ENCODE measurements at places on chromosomes 3 and 15.

- no peak for DNase-seq
These were observed 167.3 kb upstream of the NDN start for GRCh38 chr15:23854203-23854911.

- no peak for DNase-seq
These were observed 189.4 kb upstream of the CHRM5 start for GRCh38 chr15:33778852-33779251.

DNA sequence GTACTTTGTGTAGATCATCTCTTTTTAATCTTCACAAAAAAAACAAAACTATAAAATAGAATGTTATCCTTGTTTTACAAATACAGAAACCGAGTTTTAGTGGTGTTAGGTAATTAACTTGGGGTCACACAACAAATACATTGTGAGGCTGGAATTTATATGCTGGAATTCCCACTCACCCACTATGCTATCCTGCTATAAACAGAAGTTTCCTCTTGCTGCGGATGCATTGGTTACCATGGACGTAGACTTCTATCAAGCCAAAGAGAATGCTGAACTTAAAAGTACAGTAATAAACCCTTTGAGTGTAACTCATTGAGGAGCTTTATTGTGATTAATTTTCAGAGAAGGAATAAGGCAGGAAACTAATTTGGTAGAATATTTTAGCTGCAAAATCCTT, 9.2 kb downstream of the SNAP23 start:
- no peak for DNase-seq

DNA sequence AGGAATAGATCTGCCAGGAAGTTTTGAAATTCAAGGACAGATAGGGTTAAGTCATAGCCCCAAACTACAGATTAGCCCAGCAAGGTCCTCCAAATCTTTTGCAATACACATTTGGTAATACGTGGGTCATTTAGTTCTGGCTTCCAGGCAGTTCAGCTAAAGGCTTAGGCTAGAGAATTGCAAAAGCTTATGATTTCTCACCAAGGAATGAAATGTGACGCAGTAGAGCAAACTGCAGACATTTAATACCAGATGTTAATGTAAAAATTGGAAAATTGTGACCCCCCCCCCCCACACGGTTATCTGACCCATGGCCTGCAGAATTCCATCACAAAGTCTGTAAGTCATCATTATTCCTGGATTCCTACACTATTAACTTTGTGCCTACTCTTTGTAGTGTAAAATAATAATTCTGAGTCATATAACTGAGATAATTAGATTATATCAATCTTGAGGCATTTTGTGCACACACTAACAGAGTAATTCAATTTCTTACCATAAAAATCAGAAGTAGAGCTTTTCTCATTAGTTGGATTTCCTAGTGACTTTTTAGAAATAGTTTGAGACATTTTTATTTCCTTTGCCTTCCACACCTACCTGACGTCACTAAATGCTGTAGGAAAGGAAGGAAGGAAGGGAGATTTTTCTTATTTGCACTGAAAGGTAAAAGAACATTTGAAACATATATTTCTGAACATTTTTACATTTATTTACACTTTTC, 235.2 kb downstream of the DTWD1 start:
- DNase-seq, result peak; percentile 95

GRCh38 chr15:90210593-90210992, 9.5 kb downstream of the SEMA4B start:
- DNase-seq, result no peak

DNA sequence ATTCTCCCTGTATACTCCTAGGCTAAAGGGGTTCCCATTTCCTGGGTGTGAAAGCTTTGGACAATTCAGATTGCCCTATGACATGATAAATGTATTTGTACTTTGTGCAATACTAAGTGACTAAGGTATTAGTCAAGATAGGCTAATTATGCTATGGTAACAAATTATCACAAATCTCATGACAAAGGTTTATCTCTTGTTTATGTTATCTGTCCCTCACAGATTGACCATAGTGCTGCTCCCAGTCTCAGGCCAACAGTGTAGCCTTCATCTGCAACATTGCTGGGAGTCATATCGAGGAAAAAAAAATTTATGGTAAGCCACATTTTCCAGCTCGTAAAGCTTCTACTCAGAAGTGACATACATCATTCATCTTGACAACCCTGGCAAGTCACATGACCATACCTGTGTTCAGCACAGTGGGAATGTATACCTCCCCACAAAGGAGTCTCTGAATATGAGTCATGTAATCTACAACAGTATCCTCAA, 346.2 kb downstream of the IGSF11 start:
- DNase-seq, result no peak

DNA sequence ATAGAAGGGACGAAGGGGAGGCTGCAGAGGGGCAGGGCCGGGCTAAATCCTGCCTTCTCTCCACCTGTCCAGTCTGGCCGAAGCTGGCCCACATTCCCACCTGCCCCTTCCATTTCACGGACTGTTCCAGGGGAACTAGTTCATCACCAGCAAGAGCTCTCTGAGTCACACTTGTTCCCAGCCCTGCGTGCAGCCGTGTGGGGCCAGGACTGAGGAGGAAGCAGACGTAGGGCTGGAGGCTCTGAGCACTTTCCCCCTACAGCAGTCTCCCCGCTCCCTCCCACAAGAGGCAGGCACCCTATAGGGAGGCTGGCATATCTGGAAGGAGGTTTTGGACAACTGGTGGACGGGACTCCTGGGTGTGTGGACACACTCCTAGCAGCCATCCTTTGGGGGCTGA, 3.0 kb downstream of the ITIH4 start:
- no peak for DNase-seq

DNA sequence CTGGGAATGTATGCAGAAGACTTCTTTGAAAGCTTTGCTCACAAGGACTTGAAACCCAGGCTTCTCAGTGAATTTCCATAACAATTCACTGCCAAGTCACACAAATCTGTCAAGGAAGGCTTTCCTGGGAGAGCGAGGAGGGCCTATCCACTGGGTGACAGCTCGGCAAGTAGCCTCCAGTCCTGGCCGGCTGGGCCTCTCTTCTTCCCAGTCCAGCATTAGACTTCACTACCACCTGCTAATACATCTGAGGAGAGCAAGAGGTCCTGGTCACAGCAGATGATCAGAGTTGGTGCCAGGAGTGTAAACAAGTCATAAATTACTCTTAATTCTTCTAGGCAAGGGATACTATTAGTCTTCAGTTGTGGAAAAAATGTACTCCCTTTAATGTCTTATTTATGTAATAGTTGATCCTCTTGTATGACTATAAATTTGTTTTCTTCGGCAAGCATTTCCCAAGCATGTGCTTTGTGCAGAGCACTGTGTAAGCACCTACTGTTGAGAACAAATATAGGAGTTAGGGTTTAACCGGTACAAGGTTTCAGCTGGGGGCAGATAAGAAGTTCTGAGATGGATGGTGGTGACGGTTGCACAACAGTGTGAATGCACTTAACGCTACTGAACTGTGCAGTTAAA, 162.9 kb downstream of the VGLL4 start:
- no peak for DNase-seq

DNA sequence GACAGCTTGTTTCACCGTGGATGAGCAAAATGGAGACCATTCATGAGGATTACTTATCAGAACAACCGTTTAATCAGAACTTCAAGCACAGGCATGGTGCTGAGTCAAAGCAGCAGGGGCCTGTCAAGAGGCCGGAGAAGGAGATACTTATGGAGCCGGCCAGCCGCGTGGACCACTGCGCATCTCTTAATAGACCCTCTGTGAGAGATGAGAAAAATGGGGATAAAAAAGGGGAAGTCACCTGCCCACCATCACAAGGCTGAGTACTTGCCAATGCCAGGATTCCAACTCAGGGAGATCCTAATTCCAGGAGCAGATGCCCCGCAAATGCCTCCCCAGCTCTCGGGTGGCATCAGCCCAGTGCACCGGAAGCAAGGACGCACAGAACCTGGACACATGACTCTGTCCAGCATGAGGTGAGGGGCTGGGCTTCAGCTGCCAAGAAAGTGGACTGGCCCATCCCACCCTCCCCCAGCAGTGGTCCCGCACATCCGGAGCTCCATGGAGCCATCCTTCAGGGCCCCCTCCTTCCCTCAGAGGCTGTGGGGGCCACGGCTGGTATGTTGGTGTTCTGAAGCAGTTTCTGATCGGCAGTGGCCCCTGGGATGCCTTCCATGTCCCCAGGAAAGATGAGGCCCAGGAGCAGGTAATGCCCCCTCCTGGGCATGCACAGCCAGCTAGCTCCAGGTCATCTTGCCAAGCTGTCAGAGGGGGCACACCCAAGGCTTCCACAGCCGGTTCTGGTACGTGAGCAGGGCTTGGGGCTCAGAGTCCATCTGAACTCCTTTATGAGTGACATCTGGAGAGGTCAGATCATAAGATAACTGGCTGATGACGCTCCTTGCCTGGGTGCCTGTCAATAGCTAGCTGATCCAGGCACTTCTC, 143.8 kb downstream of the ATP10A start:
- DNase-seq, result no peak

DNA sequence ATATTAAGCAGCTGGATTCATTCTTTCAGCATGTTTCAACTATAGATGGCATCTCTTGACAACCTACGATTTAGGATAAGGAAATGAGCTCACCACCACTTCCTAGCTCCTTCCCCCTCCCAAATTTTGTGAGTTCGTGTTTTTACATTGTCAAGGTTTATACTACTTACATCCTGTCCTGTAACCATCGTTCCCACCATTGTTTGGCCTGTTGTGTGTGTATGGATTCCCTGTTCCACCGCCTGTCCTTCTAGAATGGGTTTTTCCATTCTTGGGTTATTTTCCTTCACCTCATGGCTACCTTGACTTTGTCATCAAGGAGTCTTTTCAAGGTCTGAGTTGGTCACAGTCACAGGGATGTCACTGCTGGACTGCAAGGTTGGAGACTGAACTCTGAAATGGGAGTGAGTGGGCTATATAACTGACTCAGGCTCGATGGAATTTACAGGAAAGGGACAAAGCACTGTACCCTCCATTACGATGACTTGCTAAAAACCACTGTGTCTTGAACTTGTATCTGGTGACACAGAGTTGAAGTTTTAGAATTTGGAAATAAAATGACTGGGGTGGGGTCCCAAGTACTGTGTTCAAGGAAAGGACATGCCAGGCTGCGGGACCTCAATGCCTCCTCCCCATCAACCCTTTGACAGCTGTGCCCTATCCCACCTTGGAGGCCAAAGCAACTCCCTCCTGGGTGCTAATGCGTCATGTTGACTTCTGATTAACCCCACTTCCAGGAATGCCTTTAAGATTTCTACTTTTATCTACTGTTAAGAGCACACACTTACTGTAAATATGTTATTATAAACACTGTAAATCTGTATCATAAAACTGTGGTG, 66.8 kb upstream of the BLM start:
- no peak for DNase-seq

DNA sequence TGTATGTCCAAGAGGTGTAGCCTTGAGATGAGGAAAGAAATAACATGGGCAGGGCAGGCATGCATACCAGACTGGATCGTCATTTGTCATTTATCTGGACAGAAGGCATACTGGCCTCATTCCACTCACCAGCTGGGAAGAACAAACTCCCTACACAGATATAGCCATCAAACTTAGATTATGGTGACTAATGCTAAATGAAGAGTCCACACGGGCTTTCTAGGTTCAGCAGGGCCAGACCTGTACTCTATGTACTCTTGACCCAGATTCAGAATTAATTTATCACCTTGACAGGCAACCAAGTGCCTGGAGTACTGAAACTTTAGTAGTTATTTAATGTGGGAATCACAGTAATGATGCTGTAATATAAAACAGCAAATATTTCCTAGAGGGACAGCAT, 164.3 kb upstream of the IL12A start:
- DNase-seq, result peak; percentile 91

DNA sequence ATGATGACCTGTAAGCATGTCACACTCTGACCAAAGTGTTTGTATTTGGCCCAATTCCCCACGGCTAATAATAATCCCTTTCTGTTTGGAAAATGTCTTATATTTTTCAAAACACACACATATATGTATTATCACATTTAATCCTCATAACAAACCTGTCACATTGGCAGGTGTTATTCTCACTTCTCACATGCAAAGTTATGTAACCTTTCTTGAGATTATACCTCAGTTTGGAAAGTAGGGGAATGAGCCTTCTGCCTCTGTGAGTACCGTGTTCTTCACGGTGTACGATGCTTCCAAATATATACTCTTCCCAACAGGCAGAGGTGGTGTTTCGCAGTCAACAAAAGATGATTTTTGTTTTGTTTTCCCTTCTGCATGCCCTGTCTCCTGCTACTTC, 205.6 kb downstream of the TP63 start:
- DNase-seq, result no peak

DNA sequence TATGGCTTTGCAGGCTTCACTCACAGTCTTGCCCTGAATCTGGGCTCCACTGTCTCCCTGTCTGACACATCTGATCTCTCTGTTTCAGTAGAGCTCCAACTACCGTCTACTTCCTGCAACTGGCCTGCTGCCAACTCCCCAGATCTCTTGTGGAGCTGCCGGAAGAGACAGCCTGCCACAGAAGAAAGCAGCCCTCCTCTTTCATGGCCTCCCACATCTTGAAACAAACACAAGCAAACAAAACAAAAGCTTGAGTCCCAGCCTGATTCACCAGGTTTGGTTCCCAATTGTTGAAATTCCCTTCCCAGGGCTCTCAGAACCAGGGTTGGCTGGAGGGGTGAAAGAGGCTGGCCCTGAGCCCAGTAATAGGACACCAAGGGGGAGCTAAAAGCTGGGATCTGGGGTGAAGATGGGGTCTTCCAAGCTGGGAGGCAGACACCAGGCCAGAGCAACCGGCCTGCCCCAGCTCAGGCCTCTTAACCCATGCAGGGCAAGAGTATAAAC, 55.3 kb upstream of the CA12 start:
- no peak for DNase-seq

GRCh38 chr3:129453732-129454131, 13.7 kb downstream of the IFT122 start:
- DNase-seq, result no peak

DNA sequence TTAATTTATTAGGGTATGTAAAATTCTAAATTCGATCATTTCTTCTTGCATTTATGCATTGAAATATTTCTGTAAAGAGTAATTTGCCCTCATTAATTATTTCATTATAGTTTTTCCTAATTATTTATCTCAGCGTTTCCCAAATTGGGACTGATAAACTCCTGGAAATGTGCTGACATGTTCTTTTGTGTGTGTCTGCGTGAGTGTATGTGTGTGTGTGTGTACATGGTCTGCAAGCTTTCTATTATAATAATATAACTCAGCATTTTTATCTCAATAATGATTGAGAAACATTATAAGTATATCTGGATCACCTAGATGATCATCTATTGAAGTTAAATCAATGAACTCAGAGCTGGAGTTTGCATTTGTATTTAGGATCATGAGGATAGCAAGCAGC, 38.7 kb downstream of the TMEM45A start:
- DNase-seq, result no peak

- DNase-seq, result no peak
These were observed 5.7 kb downstream of the LYSMD2 start for GRCh38 chr15:51731549-51732267.

DNA sequence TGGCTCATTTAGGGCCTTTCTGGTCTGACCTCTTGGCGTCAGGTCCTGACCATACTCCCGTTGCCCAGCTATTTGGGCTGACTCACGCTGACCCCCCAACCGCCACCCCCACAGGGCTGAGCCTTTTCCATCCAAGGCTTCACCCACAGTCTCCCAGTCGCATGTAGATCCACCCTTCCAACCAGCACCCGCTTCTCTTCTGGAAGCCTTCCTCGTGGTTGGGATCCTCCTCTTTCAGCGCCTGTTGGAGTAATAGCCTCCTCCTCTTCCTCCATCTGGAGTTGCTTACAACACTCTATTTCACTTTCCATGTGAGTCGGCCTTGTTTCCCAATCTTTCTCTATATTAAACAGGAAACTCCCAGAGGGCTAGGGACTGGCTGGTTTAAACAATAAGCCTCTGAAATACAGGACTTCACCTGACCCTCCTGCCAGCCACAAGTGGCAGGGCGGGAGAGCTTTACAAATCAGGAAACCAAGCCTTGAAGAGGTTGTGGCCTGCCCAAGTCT, 2.1 kb upstream of the ALAS1 start:
- peak; percentile 43 for DNase-seq

Data from HS-5 (cell line).